ENCODE measurements at places on chromosomes 5 and 9.

- DNase-seq, result no peak
These were observed 6.2 kb downstream of the SVEP1 start for GRCh38 chr9:110573305-110573704.

GRCh38 chr5:150109921-150110320 is 23.6 kb upstream of the CSF1R start:
- no peak for DNase-seq

- DNase-seq, result no peak
These were observed 155.0 kb upstream of the TSLP start for GRCh38 chr5:110916381-110917049.

GRCh38 chr5:43110606-43111170 is 10.0 kb upstream of the ZNF131 start:
- no peak for DNase-seq

GRCh38 chr9:97293207-97293721 is 14.2 kb upstream of the CCDC180 start:
- no peak for DNase-seq

DNA sequence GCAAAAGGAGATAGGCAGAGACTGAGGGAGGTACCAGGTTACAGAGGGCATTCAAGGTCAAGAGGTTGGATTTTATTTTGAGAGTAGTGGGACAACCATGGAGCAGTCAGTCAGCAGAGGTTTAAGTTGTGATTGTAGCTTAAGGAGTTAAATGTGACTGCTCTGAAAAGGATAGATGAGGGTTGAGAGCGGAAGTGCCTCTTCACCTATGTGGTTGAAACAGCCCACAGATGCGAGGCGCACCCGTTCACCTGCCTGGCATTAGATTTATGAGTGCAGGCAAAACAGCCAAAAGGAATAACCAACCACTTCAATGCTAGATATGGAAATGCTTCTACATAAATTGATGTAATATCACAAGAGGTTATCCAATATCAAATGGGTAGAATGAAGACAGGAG is 8.4 kb downstream of the ZNF474 start:
- DNase-seq, result no peak

DNA sequence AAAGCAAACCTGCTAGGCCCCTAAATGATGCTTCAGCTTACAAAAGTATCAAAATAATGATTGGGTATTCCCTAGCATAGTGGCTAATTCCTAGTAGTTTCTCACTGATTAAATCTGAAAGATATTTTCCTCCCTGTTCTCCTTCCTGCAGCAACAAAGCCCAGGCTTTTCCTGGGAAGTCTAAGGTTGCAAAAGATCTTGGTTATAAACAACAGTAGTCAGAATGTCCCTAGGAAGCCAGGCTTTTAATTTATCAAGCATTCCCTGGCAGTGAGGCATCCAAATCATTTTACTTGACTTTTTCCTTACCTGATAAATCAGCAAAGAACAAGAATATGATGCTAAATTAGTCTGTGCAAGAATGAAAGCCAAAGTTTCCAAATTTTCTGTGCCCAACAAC is 272.0 kb downstream of the PDE4D start:
- no peak for DNase-seq

DNA sequence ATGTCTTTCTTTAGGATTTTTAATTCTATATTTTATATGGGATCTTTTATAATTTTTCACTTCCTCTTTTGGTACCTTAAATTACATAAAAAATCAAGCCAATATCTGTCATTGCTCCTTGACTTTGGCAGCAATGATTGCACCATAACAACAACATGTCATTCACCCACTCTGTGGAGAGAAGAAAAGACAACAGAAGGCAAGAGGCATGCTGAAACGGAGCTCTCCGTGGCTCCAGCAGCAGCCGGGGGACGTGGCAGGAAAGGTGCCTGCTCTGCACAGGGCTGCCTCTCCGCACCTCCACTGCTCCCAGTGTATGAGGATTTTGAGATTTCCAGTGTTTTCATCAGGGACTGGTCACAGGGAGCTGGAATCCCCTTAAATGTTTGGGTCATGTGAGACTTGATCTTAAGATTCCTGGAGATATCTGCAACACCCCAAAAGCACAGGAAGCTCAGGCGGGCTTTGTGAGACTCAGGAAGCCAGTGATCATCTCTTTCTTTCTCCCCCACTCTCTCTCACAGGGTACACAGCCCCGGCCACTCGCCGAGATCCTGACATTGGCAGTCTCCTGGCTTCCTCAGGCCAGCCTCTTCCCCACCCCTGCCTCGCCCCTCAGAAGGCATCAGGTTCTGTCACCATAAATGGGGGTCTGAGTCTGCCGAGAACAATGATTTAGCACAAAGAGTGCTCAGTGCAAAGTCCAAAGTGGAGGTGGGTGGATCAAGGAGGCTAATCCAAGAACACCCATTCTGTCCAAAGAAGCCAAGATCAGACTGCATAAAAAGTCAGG is 74.6 kb downstream of the ACTL7B start:
- no peak for DNase-seq

GRCh38 chr9:80664327-80665210 is 1024.8 kb downstream of the TLE1 start:
- DNase-seq, result peak; percentile 1

- DNase-seq, result peak; percentile 28
These were observed 50.9 kb downstream of the MRRF start for GRCh38 chr9:122315534-122315933.

- peak; percentile 16 for DNase-seq
These were observed 3.0 kb upstream of the DNAJB5 start for GRCh38 chr9:34986540-34987047.

DNA sequence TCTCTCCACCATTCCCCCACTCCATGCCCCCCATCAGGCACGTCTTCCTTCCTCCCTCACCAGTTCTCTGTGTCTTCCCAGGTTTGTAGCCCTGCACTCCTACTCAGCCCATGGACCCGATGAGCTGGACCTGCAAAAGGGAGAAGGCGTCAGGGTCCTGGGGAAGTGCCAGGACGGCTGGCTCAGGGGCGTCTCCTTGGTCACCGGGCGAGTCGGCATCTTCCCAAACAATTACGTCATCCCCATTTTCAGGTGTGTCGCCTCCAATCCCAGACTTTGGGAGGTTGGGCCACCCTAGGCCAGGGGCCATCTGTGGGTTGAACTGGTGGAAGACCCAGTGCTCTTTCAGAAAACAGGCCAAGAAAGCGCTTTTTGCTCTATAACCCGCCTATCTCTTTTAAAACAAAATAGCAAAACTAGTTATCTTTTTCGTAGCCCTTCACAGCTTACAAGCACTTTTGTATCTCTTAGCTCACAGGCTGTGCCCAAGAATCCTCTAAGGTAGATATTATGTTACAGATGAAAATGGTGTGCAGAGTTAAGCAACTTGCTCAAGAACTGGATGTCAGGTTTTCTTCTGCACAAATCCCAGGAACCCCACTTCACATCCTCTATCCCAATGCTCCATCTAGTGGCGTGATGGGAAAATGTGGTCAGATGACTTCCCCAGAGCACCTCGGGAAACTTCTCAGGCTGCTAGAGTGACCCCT is 56.2 kb downstream of the PLAC8L1 start:
- DNase-seq, result peak; percentile 88

DNA sequence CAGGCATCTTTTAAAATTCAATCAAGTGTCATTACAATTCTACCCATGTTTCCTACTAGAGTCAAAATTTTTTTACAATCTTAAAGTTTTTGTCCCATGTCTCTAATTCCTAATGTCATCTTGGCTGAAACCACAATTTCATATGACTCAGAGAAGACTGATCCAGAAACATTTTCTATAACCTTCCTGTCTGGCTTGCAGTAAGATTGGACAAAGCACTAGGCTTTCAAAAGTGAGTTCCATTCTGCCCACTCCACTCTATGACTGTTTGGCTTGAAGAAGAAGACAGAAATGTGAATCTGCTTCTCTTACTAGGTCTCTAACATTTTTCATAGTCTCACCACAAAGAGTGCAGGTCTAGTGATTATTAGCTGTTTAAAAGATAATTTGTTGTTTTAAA is 88.8 kb downstream of the NR3C1 start:
- DNase-seq, result no peak

DNA sequence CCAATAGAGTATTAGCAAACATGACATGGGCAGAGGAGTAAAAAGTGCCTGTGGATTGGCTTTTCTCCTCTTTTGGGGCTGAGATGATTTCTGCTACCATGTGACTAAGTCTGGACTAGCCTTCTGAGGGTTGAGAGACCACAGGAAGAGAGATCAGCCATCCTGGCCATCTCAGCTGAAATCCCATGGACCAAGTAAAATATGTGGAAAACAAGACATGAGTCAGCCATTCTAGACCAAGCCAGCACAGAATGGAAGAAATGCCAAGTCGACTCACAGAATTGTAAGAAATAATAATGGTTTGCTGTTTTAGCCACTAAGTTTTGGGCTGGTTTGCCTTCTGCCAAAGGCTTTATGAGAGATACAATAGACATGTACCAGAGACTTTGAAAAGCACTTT is 377.8 kb downstream of the CHSY3 start:
- no peak for DNase-seq

DNA sequence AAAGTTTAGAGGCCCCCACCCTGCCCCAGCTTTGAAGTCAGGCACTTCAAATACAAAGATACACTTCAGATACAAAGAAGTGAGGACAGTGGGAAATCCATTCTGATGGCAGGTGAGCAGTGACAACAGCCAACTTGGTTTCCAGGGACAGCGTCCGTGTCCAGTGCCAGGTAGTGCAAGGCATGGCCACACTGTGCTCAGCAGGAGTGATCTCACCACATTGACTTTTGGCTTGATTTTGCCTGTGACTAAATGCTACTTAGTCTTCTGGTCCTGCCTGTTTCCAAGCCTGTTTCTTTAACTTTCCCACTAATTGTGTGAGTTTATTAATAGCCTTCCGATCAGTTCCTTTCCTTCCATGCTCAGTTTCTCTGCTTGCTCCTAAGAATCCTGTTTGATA is 72.6 kb upstream of the PALM2AKAP2 start:
- DNase-seq, result no peak

GRCh38 chr9:115517335-115518075 is 399.5 kb upstream of the TNC start:
- DNase-seq, result no peak

DNA sequence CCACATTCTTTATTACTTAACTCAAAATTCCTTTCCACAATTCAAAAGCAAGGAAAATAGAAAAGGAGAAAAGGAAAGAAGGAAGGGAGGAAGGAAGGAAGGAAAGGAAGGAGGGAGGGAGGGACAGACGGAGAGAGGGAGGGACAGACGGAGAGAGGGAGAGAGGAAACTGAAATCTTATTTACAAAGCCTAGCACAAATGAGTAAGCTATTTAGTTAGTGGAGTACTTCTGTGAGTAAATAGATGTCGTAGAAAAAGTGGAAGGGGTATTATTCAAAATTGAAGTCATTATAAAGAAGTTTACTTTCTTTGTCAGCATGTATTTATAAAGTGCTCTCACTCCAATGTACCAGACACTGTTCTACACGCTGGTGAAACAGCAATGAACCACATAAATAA is 177.9 kb downstream of the CETN3 start:
- DNase-seq, result no peak

- DNase-seq, result no peak
These were observed 38.9 kb upstream of the IFNK start for GRCh38 chr9:27485158-27485557.

- no peak for DNase-seq
These were observed 634.3 kb downstream of the ISL1 start for GRCh38 chr5:52017567-52017966.

DNA sequence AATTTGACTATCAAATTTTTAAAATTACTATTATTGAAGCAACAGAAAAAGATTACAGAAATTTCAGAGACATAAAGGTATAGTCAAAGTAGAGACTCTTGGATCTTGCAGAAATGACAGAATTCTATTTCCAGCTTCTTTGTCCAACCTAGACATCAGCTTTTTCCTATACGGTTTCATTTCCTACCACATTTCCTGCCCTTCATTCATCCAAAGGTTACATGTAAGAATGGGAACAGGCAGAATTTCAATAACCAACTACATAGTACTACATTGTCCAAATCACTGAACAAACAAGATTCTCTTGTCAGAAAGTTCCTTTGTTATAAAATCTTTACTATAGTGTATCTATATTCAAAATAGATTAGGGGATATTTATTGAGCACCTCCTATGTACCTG is 124.9 kb downstream of the FANCC start:
- DNase-seq, result no peak

GRCh38 chr5:132489871-132490483 is 596 bp downstream of the IRF1 start:
- DNase-seq, result peak; percentile 56

DNA sequence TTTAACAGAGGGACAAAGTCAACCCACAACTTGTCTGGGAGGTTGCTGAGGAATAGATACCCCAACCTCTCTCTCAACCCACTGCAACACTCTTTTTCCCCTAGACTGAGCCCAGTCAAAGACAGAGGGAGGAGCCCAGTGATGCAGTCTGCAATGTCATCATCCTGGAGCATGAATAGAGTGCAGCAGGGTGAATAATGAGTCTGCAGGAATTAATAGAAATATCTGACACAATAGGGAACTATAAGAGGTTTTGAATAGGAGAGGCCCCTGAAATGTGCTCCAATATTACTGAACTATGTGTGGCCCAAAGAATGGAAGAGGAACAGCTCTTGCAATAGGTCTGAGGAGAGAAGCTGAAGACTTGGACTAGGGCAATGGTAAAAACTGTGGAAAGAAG is 59.1 kb downstream of the PDCD1LG2 start:
- DNase-seq, result peak; percentile 65

DNA sequence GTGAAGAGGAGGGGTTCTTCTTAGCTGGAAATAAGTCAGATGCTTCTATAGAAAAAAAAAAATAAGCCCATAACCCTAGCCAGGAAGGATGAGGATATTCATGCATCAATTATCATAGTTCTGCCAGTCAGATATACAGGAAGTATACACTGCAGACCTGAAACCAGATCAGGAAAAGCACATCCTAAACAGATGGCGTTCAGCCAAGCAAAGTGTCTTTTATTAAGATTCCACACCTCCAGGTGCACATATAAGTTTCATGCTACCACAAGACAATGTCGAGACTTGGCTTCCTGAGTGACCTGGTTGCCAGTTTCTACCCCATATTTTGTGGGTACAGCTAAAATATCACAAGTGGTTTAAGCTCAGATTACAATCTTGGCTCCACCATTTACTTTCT is 108.3 kb downstream of the CETN3 start:
- no peak for DNase-seq

DNA sequence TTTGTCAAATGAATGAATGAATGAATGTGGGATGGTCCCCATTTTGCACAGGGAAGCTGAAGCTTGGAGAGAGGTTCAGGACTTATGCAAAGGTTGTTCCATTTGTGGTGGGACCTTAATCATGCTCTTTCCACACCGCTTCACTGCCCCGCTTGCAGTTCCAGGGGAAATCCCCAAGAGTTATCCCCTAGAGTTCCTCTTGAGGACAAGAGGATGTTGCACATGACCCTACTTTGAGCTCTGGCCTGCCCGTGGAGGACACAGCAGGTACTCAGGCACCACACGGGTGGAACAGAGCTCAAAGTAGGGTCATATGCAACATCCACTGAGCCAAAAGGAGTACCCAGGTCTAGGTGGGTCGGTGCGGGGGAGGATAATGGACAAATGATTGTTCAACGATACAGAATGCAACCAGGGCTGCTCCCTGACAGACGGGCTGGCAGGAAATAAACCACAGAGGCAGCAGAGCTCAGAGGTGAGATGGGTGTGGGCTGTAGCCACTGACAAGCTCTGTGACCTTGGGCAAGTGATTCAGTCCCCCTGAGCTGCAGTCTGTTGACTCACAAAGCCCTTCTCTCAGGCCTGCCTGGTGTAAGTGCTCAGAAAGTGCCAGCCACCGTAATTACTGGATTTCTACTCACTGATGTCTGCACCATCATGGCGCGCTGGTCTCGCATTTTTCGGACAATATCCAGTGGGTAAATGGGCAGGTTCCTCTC is 60.3 kb upstream of the EPB41L4B start:
- DNase-seq, result no peak

Measured in hematopoietic multipotent progenitor cell treated with erythropoietin and hydrocortisone succinate and interleukin-3 and kit ligand, for 6 days (in vitro differentiated cells).